Activated naive CD8-positive, alpha-beta T cell treated with anti-CD3 and anti-CD28 coated beads, Interleukin-2, amount 50 U/mL, for 24 hours (primary cell): ENCODE measurements at places on chromosomes 13 and 19.
A peak's percentile ranks its signal among the peaks of the same experiment; 100 is the strongest.

DNA sequence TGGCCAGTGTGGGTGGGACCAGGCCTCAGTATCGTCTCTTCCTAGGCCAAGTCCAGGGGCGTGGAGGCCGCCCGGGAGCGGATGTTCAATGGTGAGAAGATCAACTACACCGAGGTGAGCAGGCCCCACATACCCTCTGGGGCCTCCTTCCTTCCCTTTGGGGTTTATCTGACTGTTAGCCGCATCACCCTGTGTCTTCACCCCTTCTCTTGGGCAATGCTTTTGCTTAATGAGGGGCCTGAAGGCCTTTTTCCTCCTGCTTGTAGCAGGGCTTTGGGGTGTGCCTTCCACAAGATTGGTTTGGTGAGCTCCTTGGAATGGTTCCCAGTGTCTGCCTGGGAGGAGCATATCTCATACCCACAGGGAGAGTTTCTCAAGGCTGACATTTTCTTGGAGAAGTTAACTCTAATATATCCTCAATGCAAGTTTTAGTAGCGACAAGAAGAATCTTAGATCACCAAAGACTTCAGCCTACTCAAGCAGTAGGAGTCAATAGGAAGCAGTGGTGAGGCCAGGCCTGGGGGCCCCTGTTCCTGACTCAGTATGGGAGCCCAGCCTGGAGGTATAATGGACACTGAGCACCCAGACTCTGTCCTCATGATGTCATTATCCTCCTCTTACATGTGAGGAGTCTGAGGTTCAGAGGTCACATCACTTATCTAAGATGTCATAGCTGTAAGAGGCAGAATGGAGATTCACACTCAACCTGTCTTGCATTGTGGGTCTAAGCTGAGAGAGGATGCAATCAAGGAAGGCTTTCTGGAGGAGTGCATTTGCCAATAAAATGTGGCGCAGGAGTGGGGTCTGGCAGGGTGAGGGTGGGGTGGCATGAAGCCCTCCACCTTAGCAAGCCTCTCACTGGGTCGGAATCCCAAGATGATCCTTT is 2.0 kb downstream of the GPI start:
- DNase-seq, result no peak

- no peak for DNase-seq
Measured at GRCh38 chr13:95708811-95709500, 32.0 kb downstream of the DNAJC3 start.

DNA sequence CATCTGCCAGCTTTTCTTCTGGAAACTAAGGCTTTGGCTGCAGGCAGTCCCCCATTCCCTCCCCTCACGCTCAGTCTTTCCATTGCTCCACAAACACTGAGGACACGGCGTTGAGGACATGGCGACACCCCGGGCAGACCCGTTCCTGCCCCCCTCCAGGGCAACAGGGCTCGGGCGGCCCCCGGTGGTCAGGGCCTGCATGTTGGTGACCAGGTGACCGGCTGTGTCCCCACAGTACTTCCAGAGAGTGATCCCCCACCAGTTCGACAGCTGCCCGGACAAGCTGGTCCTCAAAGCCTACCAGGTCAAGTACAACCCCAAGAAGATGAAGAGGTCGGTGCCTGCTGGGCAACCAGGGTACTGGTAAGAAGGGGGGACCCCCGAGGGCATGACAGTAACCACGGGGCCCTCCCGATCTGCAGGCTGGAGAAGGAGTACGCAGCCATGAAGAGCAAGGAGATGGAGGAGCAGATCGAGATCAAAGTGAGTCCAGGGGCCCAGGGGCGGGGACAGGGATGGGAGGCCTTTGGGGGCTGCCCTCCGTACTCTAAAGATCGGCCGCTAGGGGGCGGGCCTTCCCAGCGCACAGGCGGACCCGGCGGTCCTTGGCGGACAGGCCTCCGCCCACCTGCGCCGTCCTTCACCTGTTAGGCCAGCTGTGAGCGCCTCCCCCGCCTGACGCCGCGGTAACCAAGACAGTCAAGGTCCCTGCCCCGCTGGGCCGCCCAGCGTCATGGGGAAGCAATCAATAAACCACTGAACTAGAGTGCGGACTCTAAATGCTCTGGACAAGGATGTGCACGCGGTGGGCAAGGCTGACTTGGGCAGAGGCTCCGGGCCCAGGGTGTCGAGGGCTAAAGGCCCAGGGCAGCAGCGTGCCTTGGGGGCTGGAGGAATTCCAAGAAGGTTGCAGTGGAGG is 21.1 kb downstream of the PRR36 start:
- DNase-seq, result peak; percentile 83

DNA sequence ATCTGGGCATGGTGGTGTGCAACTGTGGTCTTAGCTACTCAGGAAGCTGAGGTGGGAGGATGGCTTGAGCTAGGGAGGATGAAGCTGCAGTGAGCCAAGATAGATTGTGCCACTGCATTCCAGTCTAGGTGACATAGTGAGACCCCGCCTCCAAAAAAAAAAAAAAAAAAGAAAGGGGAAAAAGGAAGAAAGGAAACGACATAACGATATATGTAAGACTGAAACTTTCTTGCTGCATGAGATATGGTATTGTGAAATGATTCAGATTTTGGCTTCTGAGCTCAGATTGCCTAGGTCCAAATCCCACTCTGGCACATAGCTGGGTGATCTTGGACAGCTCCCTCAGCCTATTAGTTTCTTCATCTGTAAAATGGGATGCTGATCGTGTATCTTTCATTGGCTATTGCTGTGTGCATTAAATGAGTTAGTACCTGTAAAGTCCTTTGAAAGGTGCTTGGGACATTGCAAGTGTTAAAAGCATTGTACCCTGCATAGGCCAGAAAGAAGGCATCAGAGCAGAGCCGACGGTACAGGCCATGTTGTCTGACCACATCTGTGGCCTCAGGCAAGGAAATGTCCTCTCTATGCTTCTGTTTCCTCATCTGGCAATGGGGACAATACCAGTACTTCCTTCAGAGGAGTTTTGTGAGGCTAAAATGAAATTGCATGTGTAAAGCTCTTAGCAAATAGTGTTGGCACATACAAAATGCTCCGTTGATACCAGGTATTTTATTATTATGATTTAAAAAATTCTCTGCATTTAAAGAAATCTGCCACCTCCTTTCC is 32.6 kb upstream of the SLC46A3 start:
- DNase-seq, result no peak

DNA sequence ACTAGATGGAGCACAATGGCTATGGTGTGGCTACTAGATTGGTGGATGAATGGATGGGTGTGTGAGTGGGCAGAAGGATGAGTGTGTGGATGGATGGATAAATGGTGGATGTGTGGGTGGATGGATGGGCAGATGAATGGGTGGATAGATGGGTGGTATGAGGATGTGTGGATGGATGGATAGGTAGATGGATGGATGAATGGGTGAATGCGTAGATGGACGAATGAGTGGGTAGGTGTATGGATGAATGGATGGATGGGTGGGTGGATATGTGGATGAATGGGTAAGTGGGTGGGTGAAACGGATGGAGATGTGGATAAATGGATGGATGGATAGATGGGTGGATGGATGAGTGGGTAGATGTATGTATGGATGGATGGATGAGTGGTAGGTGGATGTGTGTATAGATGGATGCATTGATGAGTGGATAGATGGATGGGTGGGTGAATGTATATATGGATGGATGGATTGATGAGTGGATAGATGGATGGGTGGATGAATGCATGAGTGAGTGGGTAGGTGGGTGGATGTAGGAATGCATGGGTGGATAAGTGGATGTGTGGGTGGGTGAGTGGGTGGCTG is 114.2 kb downstream of the TEX29 start:
- no peak for DNase-seq

- no peak for DNase-seq
Measured at GRCh38 chr13:108932196-108932595, 302.8 kb downstream of the MYO16 start.

GRCh38 chr19:4396949-4397783 is 3.2 kb downstream of the SH3GL1 start:
- no peak for DNase-seq

DNA sequence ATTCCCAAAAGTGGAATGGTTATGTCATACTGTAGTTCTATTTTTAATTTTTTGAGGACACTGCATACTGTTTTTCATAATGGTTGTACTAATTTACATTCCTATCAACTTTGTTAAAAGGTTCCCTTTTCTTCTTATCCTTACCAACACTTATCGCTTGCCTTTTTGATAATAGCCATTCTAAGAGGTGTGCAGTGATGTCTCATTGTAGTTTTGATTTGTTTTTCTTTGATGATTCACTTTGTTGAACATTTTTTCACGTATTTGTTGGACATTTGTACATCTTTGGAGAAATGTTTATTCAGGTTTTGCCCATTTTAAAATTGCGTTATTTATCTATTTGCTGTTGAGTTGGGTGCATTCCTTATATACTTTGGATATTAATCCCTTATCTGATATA is 188.8 kb upstream of the SPRY2 start:
- no peak for DNase-seq

DNA sequence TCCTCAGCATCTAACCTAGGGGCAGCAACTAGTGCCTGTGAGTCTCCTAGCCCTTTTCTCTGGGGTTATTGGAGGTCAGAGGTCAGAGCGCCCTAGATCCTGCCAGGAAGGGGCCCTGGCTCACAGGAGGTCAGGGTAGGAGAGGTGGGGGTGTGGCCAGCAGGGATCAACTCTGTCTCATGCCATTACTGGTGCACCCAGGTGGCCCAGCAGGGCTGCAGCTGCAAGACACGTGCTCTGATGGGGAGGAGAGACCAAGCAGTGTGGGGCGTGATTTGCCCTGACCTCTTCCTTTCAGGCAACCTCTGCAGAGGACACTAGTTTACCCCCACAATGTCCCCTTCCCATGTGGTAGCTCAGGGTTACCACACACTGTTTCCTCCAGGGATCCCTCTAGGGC is 73.3 kb upstream of the ZNF30 start:
- no peak for DNase-seq

DNA sequence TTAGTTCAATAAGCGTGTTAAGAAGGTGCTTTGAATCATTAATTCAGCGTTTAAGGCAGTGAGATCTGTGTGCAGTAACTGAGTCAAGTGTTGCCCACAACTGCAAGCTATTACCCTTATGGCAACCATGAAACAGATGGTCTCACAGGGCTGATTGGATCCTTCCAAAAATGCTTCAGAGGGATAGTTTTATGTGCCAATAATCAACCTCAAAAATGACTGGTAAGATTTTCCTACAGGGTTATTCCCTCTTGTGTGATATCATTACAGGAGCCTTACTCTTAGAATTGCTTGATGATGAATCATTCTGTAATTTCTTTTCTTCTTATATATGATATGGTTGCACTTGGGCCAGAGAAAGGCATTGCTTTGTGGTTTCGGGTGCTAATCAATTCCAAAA is 1299.2 kb upstream of the ATXN8OS start:
- DNase-seq, result no peak

- no peak for DNase-seq
Measured at GRCh38 chr13:73335944-73336343, 277.1 kb downstream of the KLF5 start.

DNA sequence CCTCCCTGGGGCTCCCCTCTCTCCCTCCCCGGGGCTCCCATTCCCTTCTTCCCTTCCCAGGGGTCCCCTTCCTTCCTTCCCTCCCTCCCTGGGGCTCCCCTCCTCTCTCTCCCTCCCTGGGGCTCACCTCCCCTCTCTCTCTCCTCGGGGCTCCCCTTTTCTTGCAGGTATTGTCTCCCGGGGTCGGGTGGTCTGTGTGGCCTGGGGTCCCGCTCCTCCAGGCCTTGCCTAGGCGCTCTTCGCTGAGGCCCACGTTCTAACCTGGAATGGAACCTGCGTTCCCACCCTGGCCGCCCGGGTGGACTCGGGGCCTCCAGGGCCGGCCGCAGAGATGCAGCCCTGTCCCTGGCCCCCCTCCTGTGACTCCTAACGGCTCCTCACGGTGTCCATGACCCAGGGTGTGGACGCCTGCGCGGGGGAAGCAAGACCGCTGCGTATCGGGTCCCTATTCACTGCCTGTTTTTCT is 940 bp upstream of the DCUN1D2 start:
- no peak for DNase-seq

DNA sequence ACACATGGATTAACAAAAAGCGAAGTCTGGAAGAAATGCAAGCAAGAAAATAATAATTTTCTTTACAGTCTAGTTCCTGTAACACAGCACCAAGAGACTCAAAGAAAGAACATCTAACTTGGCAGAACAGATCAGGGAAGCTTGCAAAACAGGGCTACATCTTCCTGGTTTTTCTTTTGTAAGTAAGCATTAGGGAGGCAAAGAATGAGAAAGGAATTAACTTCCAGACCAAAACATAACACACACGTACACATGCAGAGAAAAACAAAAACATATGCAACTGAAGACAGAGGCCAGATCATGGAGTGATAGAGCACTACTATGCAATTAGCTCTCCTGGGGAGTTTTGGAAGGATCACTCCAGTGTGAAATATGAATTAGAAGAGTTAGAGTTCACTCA is 120.5 kb downstream of the DIAPH3 start:
- DNase-seq, result no peak

- peak; percentile 57 for DNase-seq
Measured at GRCh38 chr13:30978981-30979956, 46.8 kb downstream of the TEX26 start.

GRCh38 chr13:93926425-93926824 is 553.1 kb downstream of the DCT start:
- DNase-seq, result no peak

DNA sequence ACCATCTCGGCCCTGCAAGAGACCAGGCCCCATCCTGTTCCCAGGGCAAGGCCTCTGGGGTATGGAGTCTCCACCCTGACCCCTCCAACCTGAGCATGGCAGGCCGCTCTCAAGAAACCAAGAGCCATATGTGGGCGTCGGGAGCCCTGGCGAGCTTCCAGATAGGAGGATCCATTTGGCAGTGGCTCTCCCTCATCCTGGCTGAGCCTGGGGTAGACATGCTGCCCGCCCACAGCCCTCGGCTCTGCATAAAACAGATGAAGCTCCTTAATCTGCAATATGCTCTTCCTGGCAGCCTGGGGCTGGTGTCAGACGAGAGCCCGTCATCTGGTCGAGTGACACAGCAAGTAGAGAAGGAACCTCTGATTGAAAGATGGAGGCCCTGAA is 6.1 kb downstream of the ATP13A1 start:
- no peak for DNase-seq

DNA sequence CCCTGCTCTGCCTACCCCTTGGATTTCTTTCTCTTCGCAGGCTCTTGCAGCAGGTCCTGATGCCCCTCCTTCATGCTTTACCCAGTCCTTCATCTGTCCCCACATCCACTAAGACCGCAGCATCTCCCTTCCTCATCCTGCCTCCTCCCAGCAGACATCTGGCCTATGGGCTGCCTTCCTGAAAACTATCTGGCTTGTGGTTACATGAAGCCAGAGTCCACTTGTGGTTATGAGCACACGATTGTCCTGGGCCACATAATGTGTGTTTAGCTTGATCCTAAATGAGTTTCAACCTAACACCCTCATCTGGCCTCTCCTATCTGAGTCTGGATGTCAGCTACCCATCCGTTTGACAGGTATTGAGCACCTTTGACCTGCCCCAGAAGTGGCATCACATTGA is 5.5 kb upstream of the ZNF175 start:
- DNase-seq, result no peak

DNA sequence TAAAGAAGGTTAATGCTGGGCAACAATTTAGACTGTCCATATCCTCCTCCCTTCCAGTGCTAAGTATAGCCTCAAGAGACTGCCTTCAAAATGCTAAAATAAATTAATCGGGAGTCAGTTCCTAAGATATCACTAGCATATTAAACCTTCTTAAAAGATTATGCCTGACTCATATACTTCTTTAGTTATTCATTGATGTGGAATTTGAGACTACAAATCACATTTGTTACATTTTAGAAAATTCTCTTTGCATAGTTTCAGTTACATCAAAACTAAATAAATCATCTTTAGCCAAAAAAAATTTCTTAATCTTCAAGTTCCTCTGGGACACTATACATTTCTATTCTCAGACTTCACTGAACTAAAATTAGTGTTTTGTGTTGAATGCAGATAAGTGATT is 769.1 kb downstream of the PCDH9 start:
- DNase-seq, result no peak

GRCh38 chr19:41588497-41589209 is 12.7 kb downstream of the CEACAM21 start:
- DNase-seq, result no peak
